Stimulated activated CD8-positive, alpha-beta memory T cell treated with anti-CD3 and anti-CD28 coated beads, Interleukin-7, amount 100 ng/mL, for 48 hours (primary cell): ENCODE measurements at places on chromosomes 6 and 20.
A peak's percentile ranks its signal among the peaks of the same experiment; 100 is the strongest.

- DNase-seq, result no peak
Measured at GRCh38 chr20:62012631-62013030, 53.0 kb downstream of the TAF4 start.

DNA sequence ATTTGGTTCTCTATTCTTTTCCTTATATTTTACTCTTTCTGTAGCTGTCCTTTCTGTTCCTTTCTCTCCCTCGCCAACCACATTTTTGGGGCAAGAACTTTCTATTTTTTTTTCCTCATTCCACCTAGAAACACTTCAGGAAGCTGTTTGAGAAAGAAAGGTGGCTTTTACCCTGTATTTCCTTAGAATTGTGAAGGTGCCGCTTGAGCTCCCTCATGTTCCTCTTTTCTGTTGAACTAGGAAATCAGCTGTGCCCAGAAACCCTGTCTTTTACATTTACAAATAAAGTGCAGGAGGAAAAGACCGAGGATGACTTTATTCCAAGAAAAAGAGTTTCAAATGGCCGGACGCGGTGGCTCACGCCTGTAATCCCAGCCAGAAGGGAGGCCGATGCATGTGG, 38.2 kb downstream of the OR2B2 start:
- DNase-seq, result no peak

DNA sequence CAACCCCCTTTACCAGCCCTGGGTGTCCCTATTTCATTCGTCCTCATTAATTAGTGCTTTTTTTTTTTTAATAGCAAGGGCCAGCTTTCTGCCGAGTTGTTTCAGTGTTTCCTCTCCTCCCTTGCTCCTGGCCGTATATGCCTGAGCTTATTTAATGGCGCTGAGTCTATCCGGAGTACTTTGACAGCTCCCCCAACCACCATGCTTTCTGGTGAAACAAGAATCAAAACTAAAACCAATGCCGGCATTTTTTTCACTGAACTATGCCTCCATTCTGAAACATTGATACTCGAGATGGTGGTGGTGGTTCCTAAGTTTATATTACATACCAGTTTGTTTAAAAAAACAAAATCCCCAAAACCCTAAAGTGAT, 1.2 kb downstream of the DCBLD1 start:
- no peak for DNase-seq

DNA sequence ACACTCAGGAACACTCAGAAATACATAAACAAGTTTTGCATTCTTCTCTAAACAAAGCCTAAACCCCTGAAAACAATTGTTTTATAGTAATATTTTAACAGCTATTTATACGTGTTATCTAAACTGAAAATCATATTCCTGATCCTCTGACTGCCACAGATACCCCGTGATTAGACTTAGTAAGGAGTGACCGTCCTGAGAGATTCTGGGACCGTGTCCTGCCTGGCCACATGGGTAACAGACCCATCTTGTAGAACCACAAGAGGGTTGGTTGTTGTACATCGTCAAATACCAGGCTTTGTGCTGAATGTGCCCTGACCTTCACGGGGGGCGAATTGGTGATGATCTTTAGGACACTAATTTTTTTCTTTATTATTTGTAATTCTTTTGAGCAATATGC, 214.4 kb downstream of the TMEM242 start:
- DNase-seq, result no peak

- DNase-seq, result no peak
Measured at GRCh38 chr6:16375843-16376242, 137.5 kb downstream of the GMPR start.

GRCh38 chr20:62133051-62133845, 9.9 kb downstream of the PSMA7 start:
- DNase-seq, result no peak

GRCh38 chr6:69631552-69632346, 165.1 kb downstream of the LMBRD1 start:
- DNase-seq, result no peak

GRCh38 chr6:15243910-15244619, 1.8 kb upstream of the JARID2 start:
- DNase-seq, result no peak

GRCh38 chr6:132062626-132063025, 111.5 kb upstream of the CCN2 start:
- DNase-seq, result no peak

GRCh38 chr20:62671765-62672164, 29.5 kb downstream of the SLCO4A1 start:
- DNase-seq, result no peak

DNA sequence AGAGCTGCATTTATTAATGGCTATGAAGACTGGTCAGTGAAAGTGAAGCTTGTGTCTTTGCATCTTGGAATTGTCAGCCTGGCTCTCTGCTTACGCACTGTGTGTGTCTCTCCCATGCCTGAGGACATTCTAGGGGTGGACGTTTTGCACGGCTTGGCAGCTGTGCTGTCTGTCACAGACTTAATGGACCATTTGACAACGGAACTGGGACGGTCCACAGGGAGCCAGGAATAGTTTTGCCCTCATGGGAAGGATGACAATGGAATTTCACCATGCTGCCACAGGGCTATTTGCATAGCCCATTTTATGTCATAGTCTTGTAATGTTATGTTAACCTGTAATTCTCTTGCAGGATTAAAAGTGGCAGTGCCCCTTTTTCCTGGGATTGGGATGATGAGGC, 44.7 kb downstream of the OR2B6 start:
- DNase-seq, result no peak

DNA sequence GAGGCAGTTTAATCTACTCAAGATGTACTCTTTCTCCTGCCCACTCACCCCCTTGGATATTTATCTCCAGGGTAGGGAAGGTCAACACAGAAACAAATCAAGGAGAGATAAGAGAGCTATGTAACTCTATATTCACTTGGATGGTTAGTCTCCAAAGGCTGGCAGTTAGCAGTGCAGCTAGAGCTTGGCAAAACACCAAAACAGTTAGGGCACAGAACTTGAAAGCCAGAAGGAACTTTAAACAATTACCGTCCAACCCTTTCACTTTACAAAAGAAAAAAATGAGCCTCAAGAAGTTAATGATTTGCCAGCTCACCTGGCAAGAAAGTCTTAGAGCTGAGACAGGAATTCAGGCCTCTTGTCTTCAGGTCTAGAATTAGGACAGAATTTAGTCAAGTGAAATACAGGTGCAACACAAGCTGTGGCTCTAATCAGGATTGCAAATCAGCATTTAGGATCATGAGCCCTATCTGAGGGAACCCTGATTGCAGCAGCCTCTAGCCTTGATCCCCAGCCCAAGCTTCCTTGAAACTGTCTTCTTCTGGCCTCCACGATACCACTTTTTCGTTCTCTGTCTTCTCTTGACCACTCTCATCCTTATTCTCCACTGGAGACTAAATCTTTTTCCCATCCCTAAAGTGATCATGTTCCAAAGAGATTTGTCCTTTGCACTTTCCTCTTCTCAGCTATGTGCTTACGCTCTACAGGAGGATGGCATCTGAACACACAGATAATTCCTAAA, 14.9 kb downstream of the NEDD9 start:
- DNase-seq, result no peak

DNA sequence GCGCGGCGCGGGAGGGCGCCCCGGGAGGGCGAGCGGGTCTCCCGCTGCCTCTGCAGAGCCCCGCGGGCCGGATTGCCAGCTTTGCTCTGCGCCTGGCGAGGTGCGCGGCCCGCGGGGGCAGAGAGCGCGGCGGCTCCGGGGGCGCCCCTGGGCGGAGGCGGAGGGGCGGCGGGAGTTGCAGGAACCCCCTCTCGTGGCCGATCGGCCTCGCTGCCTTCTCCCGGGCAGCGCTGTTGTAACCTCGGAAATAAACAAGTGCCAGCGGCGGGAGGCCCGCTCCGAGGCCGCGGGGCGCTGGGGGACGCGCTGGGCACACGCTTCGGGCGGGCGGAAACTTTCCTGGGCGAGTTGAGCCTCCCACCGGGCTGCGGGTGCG, 1.2 kb downstream of the CDH4 start:
- no peak for DNase-seq

- no peak for DNase-seq
Measured at GRCh38 chr6:104325341-104326172, 534.2 kb downstream of the HACE1 start.

GRCh38 chr20:57650756-57651483, 30.7 kb upstream of the ZBP1 start:
- DNase-seq, result no peak

DNA sequence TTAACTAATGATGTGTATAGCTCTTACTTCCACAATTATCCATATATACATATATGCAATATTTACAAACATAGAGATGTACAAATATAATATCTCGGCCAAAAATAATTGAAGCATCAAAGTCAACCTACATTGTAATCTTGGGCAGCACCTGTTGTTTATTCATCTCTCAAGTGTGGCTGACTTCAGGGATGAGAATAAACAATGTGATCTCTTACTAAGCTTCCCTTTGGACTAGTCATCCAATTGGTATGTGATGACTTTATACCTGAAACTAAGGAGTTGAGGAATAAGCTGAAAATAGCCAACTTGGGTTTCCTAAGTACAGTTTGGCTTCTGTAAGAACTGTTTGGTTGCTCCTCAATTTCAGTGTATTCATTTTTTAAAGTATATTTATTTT, 256.6 kb downstream of the KHDC1L start:
- DNase-seq, result no peak

- DNase-seq, result peak; percentile 12
Measured at GRCh38 chr6:169529931-169530751, 171.7 kb downstream of the WDR27 start.

GRCh38 chr6:112407101-112407590, 60.0 kb downstream of the RFPL4B start:
- DNase-seq, result no peak

- no peak for DNase-seq
Measured at GRCh38 chr20:11891077-11891775, 26.5 kb upstream of the BTBD3 start.

GRCh38 chr6:168093071-168093505, 14.1 kb upstream of the FRMD1 start:
- no peak for DNase-seq

- no peak for DNase-seq
Measured at GRCh38 chr6:128305228-128305627, 215.2 kb downstream of the PTPRK start.

DNA sequence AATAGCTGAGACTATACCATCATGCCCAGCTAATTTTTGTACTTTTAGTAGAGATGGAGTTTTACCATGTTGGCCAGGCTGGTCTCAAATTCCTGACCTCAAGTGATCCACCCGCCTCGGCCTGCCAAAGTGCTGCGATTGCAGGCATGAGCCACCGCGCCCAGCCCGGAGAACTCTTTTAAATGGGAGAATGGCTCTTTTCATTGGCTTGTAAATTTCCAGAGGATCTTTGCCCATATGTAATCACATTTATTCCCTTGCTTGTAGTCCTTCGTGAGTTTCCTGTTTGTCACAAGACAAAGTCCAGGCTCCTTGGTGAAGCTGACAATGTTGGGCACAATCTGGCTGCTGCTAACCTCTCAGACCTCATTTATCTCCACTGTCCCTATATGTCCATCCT, 135.1 kb downstream of the CEP57L1 start:
- no peak for DNase-seq

- no peak for DNase-seq
Measured at GRCh38 chr20:2509468-2509781, 710 bp upstream of the ZNF343 start.

DNA sequence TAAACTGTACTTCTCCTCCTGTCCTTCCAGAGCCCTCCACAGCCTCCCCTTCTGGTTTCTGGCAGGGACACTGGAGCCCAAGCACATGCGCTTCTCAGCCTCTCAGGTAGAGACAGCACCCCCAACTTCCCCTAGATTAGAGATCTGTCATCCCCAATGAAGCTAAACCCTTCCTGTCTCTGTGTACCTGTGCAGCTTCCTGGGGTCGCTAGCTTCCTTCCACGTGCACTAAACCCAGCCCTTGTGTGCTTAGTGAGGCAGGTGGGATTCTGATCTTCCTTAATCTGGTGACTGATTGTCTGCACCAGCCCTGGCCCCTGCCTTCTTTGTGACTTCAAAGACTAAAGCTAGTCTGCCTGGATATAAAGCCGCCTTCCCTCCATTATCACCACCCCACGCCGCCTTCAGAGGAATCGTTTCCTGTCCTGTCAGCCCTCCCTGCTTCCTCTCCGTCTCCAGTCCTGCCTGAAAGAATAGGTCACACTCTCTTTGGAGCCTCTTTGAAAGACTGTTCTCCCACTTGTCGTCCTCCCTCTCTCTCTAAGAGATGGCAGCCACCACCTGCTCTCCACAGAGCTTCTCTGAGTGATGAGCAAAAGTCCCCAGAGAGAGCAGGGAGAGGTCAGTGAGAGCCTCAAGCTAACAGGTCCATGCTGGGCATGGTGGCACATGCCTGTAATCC, 27.5 kb downstream of the CAPN11 start:
- DNase-seq, result no peak

DNA sequence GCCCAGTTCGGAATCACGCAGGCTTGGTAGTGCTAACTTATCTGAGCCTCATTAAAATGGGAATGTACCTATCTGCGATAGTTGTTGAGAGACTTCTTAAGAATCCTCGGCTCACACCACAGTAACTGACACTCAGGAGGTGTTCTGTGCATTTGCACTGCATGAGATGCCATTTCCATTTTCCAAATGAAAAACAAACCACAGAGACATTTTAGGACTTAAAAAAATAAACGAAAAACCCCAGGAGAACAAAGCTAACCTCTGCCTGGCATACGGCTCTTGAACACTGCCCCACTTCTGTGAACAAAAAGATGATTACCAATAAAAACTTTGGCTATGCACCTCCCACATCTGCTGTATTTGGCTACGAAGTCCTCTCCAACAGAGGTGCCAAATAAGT, 37.6 kb downstream of the BEND3 start:
- no peak for DNase-seq

DNA sequence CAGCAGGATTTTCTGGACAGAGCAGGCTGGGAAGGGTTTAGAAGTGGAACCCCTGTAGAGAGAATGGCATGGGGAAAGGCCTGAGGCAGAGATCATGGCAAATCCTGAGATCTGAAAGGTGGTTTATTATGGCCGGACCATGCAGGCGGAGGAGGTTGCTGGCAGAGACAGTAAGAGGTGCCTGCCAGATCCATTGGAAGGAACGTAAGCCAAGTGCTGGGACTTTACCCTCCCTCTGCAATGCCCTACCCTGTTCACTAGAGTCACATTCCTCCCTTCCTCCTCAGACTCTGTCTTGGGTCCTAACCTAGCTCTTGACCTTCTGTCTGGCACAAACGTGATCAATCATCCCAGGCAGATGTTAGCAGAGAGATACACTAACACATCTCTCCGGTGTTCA, 66.4 kb upstream of the SLC22A23 start:
- DNase-seq, result no peak

GRCh38 chr6:80209430-80209829, 103.0 kb downstream of the BCKDHB start:
- DNase-seq, result no peak

DNA sequence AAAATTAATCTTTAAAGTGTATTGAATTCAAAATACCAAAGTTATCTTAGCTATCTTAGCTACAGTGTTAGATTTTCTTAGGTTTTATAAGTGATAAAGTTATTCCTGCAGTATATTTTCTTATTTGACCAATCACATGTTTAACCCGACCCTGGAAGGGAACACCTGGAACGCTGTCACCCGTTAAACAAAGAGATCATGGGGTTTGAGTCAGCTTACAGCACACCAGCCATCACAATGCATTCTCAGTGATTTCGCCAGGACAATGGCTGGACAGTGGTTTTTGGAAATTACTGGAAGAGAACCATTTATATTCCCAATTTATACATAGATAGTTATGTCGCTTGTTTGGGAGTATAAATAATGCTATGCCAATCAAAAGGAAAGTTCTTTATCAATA, 10.5 kb downstream of the C6orf118 start:
- DNase-seq, result no peak
